Astrocyte of the hippocampus (primary cell): ENCODE measurements at places on chromosomes 1 and 21.

DNA sequence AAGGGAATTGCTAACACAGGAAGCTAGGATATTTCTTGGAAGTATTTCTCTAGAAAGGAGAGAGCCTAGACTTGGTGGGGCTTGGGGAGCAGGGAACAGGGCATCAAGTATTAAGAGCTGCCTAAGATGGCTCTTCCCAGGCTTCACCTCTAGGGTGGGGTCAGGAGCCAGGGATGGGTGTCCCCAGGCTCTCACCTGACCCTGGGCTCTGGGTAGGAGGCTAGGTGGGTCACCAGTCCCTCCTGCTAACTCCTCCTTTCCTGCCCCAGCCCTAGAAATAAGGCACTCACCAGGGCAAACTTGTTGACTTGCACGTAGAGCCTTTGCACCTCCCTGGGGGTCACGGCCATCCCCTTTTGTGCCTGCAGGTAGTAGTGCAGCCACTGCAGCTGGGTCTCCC is 15.0 kb downstream of the ETNK2 start:
- DNase-seq, result no peak

- DNase-seq, result no peak
These were observed 103.8 kb downstream of the RUNX1 start for GRCh38 chr21:34945288-34945687.

GRCh38 chr1:119632841-119633240 is 15.2 kb downstream of the ZNF697 start:
- DNase-seq, result no peak

- no peak for DNase-seq
These were observed 38.4 kb upstream of the KCNK2 start for GRCh38 chr1:215044151-215044550.

DNA sequence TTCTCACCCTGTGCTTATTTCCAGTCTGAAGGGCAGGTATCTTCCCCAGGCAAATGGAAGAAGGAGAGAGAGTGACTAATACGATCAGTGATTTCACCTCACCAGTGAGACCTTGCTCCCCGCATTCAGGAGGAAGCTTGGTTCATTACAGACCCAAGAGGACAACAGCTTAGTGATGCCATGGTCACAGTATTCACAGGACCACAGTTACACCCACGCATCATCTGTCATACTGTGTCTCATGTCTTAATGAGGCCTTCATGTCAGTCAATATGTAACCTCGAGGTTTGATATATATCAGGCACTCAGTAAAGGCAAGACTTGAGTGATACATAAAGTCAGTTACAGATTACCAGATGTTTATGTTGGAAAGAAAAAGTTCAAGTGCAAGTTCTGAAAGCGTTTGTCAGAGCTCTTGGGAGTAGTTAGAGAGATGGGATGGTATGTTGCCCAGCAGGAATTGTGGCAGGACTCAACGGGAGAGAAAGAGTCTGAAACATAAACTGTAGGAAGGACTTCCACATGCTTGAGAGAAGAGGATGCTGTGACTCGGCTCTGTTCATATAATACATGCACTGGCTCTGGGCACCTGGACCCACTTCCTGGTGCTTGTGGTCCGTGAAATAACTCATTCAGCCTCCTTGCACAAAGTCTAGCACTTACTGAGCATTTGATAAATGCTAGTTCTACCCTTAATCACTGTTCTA is 33.3 kb downstream of the GNPAT start:
- no peak for DNase-seq

DNA sequence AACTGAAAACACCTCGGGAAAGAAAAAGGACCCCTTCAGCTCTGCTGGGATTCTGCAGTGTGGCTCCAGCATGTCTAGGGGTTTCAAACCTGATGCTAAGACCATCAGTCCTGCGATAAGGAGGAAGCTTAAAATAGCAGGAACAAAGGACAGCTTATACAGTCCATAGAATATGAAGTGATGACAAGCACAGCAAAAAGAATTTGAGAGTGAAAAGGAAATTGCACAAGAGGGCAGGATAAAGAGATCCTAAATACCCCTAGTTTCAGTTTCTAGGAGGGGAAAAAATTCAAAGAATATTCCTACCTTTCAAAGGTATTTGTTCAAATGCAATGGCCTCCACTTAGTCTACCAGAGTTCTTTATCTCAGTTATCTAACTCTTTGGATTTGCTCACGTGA is 171.4 kb downstream of the TGFB2 start:
- DNase-seq, result no peak

GRCh38 chr1:160951443-160952128 is 3.0 kb downstream of the ITLN2 start:
- DNase-seq, result peak; percentile 57

- no peak for DNase-seq
These were observed 3.7 kb downstream of the SLC19A1 start for GRCh38 chr21:45538381-45539045.

DNA sequence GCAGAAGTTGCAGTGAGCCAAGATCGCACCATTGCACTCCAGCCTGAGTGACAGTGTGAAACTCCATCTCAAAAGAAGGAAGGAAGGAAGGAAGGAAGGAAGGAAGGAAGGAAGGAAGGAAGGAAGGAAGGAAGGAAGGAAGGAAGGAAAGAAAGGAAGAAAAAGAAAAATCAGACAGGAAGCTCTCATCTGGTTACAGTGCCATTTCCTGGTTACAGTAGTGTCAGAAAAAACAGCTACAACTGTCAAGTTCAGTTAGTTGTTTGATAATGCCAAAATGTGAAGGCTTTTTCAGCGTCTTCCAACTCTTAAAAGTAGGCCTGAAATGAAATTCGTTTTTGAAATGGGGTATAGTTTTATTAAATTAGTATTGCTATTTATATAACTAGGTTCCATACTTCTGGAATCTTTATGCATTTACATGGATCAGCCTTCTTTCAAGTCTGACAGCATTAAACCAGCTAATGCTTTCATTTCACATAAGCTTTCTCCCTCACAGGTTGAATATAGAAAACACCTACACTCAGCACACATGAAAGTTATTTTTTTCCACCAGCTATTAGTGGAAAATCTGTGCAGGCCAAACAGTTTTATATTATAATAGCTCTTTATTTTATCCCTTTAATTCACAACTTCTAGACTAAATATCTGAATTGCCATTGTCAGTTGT is 21.2 kb downstream of the PTPN22 start:
- no peak for DNase-seq

- no peak for DNase-seq
These were observed 178.0 kb downstream of the ZNF281 start for GRCh38 chr1:200231787-200232231.

DNA sequence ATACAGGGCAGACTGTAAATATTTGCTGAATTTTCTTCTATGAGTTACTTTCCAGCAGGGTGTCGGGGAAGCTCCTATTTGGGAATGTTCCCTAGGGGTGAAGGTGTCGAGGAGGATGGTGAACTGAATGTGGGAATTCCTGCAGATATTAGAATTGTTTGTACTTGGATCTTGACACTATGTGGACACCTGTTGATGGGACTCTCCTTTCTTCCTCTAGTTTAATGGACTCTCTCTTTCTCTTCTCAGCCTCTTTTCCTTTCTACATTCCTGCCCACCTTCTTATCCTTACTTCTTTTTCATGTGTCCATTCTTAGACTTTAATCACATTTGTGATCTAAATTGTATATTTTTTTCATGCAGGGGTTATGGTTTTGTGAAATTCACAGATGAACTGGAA is 14.0 kb downstream of the TRNAU1AP start:
- DNase-seq, result no peak

DNA sequence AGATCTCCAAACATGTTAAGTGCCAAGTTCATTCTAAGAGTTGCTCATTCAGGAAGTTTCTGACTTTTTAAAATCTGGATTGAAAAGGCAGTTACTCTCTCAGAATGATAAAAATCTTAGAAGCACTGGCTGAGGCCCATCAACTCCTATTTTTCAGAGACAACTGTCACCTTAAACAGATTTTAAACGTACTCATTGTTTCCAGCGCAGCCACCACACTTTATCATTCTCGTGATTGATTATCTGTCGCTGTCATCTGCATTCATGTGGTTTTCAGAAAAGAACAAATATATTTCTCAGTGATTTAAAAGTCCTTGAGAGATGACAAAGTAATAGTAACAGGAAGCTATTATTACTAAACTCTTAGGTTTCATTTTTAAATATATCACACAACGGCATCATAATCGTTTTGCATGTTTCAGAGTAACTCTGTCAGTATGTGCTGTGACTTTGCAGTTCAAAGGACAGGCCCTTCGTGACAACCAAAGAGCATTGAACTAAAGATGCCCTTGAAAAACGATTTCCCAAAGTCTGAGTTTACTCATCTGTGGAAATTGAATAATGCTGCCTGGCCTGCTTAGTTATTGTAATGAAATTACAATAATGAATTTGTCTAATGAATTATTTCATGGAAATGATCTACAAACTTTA is 14.9 kb upstream of the KCNK1 start:
- DNase-seq, result no peak

- DNase-seq, result no peak
These were observed 292.8 kb downstream of the DISC1 start for GRCh38 chr1:231919239-231919885.

- DNase-seq, result no peak
These were observed 261.8 kb downstream of the FOXD2 start for GRCh38 chr1:47699492-47700235.

DNA sequence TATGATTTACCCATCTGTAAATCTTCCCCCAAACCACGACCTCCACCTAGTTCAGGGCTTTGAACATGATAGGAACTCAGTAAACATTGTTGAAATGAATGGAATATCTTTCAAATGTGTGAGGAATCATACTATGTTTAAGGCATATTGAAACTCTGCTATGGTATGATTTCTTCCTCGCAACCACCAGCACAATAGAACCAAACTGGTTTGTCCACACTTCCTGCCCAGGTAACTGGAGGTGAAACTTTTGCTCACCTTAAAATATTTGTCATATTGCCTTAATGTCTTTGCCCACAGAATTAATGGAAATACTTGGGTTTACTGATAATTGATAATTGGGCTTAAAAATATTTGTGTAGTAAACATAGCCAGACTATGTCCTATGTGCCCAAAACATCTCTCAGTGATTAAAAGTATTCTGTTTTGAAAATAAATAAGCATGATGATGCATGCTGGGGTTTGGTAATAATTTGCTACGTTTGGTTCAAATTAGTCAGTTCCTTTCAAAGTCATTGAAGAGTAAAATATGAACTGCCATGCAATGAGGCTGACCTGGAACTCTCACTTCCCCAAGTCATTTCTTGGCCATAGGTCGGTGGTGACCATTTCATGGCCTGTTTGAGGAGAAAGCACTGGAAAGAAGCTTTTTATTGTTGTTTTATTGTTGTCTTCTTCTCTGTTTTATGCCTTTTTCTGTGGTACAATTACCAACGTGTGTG is 73.3 kb downstream of the TNFSF18 start:
- no peak for DNase-seq

- no peak for DNase-seq
These were observed 17.7 kb downstream of the FOXJ3 start for GRCh38 chr1:42317308-42317707.

DNA sequence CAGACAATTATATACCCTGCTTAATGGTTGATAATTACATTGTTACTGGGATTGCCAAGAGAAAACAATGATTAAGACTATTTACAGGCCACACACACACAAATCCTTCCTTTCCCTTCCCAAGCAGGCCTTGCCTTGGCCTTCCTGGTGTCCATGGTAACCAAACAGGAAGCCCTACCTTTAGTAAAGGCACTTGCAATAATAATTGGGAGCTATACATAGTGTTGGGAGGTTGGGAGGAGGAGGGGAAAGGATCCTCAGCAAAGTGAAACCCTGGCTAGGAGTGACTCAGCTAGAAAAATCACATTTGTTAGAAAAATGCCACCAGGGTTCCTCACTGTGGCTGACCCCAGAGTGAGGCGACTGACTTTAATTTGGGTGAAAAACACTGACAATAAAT is 122.3 kb upstream of the ADAR start:
- DNase-seq, result peak; percentile 67

- DNase-seq, result no peak
These were observed 110.9 kb upstream of the IRF2BP2 start for GRCh38 chr1:234720709-234721441.

DNA sequence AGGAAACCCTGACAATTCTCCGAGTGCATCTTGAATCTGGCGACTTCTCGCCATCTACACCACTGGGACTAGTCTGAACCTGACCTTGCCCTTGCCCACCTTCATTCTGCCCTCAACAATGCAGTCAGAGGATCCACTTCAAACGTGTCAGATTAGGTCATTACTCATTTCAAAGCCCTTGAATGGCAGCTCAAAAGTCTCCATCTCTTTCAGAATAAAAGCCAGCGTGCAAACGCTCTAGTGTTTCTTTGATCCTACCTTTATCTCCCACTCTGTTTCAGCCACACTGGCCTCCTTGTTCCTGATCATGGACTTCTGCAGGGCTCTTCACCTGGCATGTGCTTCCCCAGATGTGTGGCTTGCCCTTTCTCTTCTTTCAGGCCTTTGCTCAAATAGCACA is 31.3 kb downstream of the SLC30A1 start:
- no peak for DNase-seq

DNA sequence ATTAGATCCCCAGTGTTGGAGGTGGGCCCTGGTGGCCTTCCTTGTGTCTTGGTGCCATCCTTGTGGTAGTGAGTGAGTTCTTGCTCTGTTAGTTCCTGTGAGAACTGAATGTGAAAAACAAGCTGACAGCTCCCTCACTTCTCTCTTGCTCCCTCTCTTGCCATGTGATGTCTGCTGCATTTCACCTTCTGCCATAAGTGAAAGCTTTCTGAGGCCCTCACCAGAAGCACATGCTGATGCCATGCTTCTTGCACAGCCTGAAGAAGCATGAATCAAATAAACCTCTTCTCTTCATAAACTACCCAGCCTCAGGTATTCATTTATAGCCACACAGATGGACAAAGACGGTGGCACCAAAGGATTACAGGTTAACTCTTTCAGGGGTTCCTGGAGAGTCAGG is 166.1 kb upstream of the ETV3 start:
- DNase-seq, result no peak

- DNase-seq, result peak; percentile 70
These were observed 13.1 kb upstream of the EVI5 start for GRCh38 chr1:92797961-92798360.

GRCh38 chr1:205071028-205071409 is 13.2 kb downstream of the TMEM81 start:
- DNase-seq, result no peak

DNA sequence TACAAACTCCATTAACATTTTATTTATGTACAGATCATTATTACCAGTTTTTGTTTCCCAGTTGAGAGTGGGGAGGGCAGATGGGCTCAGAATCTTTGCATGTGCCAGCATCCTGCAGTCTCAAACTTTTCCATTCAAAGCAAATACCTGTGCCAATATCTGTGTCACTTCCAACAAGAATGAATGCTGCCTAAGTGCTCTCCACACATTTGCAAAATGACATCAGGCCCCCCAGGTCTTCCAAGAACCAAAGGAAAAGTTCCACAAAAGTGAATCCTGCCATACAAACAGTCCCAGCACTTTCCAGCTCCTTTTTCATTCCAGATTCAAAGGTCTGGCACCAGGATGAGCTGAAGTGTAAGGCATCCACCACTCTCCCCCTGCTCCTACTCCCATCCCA is 1.7 kb upstream of the TIE1 start:
- no peak for DNase-seq
